Activated CD4-positive, alpha-beta T cell treated with anti-CD3 and anti-CD28 coated beads for 48 hours (primary cell): ENCODE measurements at places on chromosomes 12 and 14.

- DNase-seq: no peak
Measured at GRCh38 chr12:89556976-89557375, 31.1 kb upstream of the POC1B start.

GRCh38 chr12:102765736-102766135, 151.3 kb downstream of the PAH start:
- no peak for DNase-seq

GRCh38 chr12:78580296-78580695, 284.3 kb upstream of the SYT1 start:
- no peak for DNase-seq

GRCh38 chr12:15729097-15729496, 60.1 kb downstream of the EPS8 start:
- no peak for DNase-seq

- peak; percentile 4 for DNase-seq
Measured at GRCh38 chr12:130163461-130164215, 1.4 kb downstream of the FZD10 start.

DNA sequence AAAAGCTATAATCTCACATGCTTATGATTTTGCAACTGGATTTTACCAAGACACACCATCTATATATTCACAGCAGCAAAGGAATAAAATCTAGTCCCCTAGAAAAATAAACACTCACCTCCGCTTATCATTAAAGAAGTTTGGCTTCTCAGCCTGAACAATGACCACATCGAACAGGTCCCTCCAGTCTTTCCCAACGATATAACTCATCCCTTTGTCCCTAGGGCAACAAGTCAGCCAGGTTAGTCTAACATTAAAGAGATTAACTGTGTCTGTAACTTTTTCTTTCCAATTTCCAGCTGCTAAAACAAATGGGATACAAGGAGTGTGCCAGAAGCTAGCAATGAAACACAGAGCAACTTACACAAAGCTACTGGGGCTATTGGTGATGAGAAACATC, 48.0 kb downstream of the NT5DC3 start:
- no peak for DNase-seq

- no peak for DNase-seq
Measured at GRCh38 chr14:21100931-21101330, at the start of gene TMEM253. TSS of gene TMEM253 (plus strand) at chr14:21101066. CDS start at chr14:21101344, 278 bp downstream.

DNA sequence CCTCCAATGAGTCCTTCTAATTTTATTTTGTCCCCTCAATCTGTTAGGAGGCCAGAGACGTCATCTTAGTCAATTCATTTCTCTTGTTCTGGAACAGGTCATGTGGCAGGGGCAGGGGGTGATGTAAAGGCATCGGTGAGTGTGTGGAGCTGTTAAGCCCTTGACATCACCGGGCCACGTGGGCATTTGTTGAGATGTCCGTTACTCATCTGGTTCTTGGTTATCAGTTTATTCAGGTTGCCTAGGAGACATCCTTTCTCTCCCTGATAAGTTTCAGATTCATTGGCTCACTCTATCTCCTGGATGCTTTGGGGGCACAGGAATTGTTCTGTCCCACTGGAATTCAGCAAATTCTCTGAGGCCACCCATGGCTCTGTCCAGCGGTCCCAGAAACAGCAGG, 33.6 kb upstream of the SEL1L start:
- DNase-seq: no peak

GRCh38 chr12:107967170-107967569, 161.9 kb upstream of the WSCD2 start:
- DNase-seq: no peak

GRCh38 chr12:50620109-50620977, 115.6 kb downstream of the DIP2B start:
- peak; percentile 54 for DNase-seq

DNA sequence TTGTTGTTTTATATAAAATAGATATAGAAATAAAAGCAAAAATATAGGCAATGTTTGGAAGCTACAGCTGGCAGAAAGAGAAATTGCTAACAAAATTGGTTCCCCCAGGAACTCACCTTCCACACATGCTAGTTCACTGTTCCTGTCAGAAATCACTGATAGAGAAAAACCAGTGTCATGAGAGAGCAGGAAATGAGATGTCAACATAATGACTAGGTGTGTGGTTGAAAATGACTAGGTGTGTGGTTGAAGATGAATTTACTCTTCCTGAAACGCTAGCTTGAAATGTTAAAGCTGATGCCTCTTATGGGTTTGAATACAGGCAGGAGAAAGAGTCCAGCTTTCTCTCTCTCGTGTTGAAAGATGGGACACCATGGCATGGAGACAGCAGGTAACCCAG, 216.3 kb downstream of the C12orf42 start:
- no peak for DNase-seq

GRCh38 chr12:51549637-51550036, 41.4 kb upstream of the SCN8A start:
- DNase-seq: no peak

GRCh38 chr12:53659571-53659981, 16.3 kb downstream of the ATP5MC2 start:
- DNase-seq: no peak

DNA sequence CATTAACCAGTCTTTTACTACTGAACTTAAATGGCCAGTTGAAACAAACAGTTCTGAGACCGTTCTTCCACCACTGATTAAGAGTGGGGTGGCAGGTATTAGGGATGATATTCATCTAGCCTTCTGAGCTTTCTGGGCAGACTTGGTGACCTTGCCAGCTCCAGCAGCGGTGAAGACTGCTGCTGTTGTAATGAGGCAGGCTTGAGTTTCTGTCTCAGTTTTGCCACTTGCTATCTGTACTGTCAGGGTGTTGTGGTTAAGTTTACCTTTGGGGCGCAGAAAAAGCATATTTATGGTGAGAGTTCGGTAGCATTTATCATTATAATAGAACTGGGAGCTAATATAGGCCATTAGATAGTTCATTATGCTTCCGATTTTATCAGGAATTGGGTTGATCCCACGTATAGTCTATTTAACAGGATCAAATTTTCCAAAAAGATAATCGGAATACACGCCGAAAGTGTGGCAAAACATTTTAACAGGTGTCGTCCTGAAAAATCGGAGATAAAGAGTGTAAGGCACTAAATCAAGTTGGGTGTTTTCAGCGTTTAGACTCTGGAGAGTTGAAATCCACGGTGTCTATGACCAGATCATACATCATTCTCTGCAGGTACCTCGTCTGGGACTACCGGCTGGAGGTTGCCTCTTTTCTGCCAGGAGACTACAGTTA, 688 bp upstream of the NECAP1 start:
- peak; percentile 41 for DNase-seq

- no peak for DNase-seq
Measured at GRCh38 chr14:55111122-55111708, 17.8 kb upstream of the LGALS3 start.

DNA sequence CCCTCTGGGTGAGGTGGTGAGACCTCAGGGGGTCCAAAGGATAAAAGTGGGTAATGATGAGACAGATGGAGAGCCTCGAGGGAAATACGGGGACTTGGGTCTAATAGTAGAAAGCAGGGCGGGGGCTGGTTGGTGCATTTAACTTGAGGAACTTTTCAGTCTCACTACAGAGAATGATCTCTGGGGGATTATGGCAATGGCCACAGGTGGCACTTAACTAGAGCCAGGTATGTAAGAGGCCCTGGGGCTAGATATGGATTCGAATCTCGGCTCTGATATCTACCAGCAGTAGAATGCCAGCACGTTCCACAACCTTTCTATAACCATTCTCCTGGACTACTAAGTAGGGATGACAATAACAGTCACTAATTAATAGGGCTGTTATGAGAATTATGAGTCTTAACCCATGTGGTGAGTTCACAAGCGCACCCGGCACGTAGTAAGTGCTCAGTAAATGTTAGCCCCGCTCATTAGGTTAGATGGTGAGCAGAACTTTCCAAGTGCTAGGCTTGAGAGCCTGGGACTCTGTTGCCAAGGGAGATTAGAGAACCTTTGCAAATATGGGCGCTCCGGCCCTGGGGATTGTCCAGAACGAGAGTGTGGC, 888 bp upstream of the PLXNC1 start:
- no peak for DNase-seq

- DNase-seq: no peak
Measured at GRCh38 chr12:77591959-77592743, 238.5 kb upstream of the NAV3 start.

GRCh38 chr12:570921-571794, 92.1 kb downstream of the NINJ2 start:
- no peak for DNase-seq

DNA sequence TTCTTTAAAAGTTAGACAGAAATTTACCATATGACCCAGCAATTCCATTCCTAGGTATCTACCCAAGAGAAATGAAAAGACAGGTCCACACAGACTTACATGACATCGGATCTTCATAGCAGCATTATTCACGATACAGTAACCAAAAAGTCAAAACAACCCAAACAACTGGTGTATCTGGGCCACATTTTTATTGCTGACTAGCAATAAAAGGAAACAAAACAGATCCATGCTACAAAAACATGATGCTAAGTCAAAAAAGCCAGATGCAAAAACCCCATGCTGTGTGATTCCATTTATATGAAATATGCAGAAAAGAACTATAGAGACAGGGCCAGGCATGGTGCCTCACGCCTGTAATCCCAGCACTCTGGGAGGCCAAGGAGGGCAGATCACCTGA, 12.9 kb downstream of the TMEM120B start:
- DNase-seq: no peak

- no peak for DNase-seq
Measured at GRCh38 chr14:51454351-51454750, 197.4 kb upstream of the FRMD6 start.

GRCh38 chr12:45256721-45257120, 40.8 kb downstream of the ANO6 start:
- DNase-seq: no peak

DNA sequence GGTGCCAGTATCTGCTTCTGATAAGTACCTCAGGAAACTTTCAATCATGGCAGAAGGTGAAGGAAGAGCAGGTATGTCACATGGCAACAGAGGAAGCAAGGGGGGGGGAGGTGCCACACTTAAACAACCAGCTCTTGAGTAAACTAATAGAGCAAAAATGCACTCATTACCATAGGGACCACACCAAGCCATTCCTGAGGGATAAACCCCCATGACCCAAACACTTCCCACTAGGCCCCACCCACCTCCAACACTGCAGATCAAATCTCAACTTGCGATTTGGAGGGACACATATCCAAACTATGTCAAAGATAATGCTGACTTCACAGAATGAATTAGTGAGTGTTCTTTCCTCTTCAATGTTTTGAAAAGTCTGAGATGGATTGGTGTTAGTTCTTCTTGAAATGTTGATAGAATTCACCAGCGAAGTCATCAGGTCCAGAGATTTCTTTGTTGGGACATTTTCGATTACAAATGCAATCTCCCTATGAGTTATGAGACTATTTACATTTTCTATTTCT, 16.6 kb downstream of the TFCP2 start:
- DNase-seq: no peak
